ENCODE measurements at places on chromosomes 13 and 19. TPM values are rescaled to one million over a fixed set of nuclear protein-coding genes. Genes with fewer than 3 reads are reported as not detected.
A peak's percentile ranks its signal among the peaks of the same experiment; 100 is the strongest.

Gene NKPD1
- not detected for polyA plus RNA-seq

DNA sequence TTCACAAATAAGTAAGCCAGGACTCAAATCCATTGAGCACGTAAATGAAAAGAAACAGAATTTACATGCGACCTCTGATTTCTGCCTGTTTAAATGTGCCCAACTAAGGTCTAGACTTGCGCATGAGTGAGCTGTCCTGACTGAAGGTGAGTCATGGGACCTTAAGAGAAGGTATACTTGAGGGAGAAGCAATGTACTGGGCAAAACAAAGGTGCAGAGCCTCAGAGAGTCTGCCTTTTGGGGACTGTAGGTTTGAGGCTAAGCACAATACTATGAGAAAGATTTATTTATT is 45.8 kb downstream of the UFM1 start:
- no peak overlapping the region for H3K27ac ChIP-seq
- H3K36me3 ChIP-seq = no peaks in the 10 kb centered on the region
- H3K27me3 ChIP-seq = no peaks in the 10 kb centered on the region
- no peaks in the 10 kb centered on the region for H3K4me1 ChIP-seq

Gene SPRY2
- polyA plus RNA-seq = 27.7 TPM

DNA sequence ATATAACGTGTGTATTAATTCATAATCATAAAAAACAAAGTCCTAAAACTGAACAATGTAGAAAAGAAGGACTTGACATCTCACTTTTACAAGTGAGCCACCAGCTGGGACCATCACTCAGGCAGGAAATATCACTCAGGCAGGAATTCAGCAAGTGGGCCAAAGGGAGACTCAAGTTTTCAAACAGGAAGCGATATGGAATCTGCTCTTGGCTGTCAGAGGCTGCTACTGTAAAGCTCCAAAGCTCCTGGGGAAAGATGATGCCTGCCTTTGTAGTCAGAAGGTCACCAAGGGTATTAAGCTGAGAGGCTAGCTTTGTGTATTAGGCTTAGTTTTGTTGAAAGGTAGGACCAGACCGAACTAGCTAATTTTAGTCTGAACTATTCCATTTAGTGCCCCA is 5.5 kb upstream of the AKAP11 start:
- H3K36me3 ChIP-seq = no peaks in the 10 kb centered on the region
- H3K4me1 ChIP-seq = peaks cover 6% of the 10 kb centered on the region
- H3K27me3 ChIP-seq = no peaks in the 10 kb centered on the region
- H3K27ac ChIP-seq = no peak overlapping the region

- H3K4me3 ChIP-seq = no peak overlapping the region
- H3K4me1 ChIP-seq = no peaks in the 10 kb centered on the region
- DNase-seq = no peak
- H3K36me3 ChIP-seq = peaks cover 58% of the 10 kb centered on the region
- H3K27me3 ChIP-seq = no peaks in the 10 kb centered on the region
Observed at GRCh38 chr19:7421941-7422744, 66.7 kb downstream of the PEX11G start.

GRCh38 chr19:20167020-20167644 is at the start of gene ZNF486:
TSS of gene ZNF486 (plus strand) at chr19:20167214. CDS start at chr19:20167331, 117 bp downstream.
- H3K4me1 ChIP-seq = peaks cover 8% of the 10 kb centered on the region
- peak within 1 kb of the TSS; percentile 65 for H3K4me3 ChIP-seq
- DNase-seq = peak; percentile 98
- H3K27me3 ChIP-seq = no peaks in the 10 kb centered on the region
- peaks cover 8% of the 10 kb centered on the region for H3K36me3 ChIP-seq

- DNase-seq = no peak
- no peak overlapping the region for H3K27ac ChIP-seq
- H3K4me1 ChIP-seq = no peaks in the 10 kb centered on the region
- peaks cover 18% of the 10 kb centered on the region for H3K36me3 ChIP-seq
- H3K4me3 ChIP-seq = no peak overlapping the region
- no peaks in the 10 kb centered on the region for H3K27me3 ChIP-seq
Observed at GRCh38 chr13:21569686-21570085, 34.3 kb downstream of the MICU2 start.

Gene DUS3L
- polyA plus RNA-seq = 42.0 TPM
